ENCODE measurements at places on chromosomes 1 and 21. TPM values are rescaled to one million over a fixed set of nuclear protein-coding genes. Genes with fewer than 3 reads are reported as not detected.

NBPF10 gene
- total RNA-seq: 5.1 TPM

DNA sequence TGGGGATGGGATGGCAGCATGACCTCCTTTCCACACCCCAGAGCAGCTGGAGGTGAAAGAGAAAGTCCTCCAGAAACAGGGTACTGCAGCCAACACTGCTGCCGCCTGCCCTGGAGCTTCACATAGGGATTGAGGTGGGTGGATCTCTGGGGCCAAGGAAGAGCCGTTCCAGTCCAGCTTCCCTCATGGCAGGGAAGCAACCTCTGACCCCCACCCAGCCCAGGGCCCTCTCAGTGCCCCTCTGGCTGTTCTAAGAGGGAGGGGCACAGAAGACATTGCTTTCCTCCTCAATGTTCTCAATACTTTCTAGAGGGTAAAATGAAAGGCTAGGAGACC lies 5.7 kb downstream of the KIF21B start:
- DNase-seq: peak; percentile 63

- peak; percentile 95 for DNase-seq
Measured at GRCh38 chr1:246142320-246142893, 364.7 kb downstream of the SMYD3 start.

GRCh38 chr1:93676427-93676826 lies 5.2 kb downstream of the BCAR3 start:
- no peak for DNase-seq

GRCh38 chr21:42395905-42396651 lies at the start of gene TMPRSS3:
TSS of gene TMPRSS3 (minus strand) at chr21:42396052. CDS start at chr21:42395417, 635 bp downstream.
- no peak for DNase-seq

TAF13 gene
- total RNA-seq: 84.7 TPM

Measured in osteoblast (primary cell).